ENCODE measurements at places on chromosomes 3 and 15. TPM values are rescaled to one million over a fixed set of nuclear protein-coding genes. Genes with fewer than 3 reads are reported as not detected.

DNA sequence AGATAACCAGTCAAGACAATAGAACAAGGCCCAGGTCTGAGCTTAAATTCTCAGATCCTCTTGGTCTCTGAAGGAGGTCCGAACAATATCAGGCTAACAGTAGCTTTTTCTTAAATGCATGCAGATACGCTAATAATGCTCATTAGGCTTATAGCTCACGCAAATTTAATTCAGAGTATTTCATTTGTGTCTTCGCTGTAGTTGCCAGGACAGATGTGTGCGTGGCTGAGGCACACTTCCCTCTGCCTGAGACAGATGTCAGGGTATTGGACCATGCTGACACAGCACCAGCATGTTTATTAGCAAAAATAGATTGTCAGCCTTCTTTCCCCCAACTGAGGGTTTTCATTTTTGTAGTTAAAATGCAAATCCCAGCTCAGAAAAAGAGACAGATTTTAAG, 102.9 kb upstream of the BFSP2 start:
- no peak for DNase-seq

- DNase-seq, result no peak
These were observed 33.4 kb downstream of the ZXDC start for GRCh38 chr3:126442094-126442855.

DNA sequence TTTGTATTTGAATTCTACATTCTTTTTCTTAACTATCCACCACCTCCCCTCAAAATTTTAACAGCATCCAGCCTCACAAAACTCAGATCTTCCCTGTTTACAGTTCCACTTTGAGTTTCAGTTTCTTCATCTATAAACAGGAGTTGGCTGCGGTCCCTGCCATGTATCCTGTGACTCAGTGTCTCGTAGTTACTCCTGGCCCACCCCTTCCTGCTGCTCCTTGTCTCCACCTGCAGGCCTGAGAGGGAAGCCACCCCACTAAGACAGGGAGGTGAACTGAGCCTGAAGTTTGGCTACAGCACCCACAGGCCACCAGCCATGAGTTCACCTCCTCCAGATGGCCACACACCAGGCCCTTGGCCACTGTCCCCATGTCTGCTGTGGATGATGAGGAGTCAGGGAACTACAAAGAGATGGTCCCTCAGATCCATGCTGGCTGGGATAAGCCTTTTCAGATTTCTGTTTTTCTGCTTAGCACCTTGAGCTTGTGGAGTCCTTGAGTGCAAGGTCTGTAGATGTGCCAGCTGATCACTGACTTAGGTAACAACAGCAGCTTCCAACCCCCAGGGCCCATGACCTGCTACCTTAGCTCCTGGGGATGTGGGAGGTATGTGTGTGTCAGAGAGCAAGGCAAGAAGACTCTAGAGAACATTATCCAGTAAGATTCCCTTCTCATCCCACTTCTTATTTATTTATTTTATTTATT, 37.5 kb downstream of the CD86 start:
- no peak for DNase-seq

Gene CPLX3
- not detected for total RNA-seq

GRCh38 chr3:134959516-134959915, 164.5 kb downstream of the EPHB1 start:
- no peak for DNase-seq

DNA sequence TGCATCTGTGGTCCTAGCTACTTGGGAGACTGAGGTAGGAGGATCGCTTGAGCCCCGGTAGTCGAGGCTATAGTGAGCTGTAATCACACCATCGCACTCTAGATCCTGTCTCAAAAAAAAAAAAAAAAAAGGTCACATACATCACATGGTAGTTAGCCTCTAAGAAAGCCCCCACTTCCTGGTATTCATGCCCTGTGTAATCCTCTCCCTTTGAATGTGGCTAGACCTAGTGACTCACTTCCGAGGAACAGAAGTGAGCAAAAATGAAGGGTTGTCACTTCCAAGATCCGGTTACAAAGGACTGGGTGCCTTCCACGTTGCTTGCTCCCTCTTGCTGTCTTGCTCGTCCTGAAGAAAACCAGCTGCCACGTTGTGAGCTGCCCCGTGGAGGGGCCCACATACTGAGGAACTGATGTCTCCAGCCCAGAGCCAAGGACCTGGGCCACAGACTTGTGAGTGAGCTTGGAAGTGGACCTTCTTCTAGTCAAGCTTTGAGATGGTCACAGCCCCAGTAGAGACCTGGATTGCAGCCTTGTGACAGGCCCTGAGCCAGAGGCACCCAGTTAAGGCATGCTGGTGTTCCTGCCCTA, 12.6 kb upstream of the LCTL start:
- no peak for DNase-seq

Gene SNX22
- total RNA-seq, result not detected

Gene MCF2L2
- total RNA-seq, result 2.0 TPM

- no peak for DNase-seq
These were observed at the start of gene TEX55 for GRCh38 chr3:119145500-119146167. TSS of gene TEX55 (plus strand) at chr3:119146165. CDS start at chr3:119146190, 25 bp downstream.

All from vagina (tissue), 2 donors.